ENCODE measurements at places on chromosomes 16 and 17. TPM values are rescaled to one million over a fixed set of nuclear protein-coding genes. Genes with fewer than 3 reads are reported as not detected.
A peak's percentile ranks its signal among the peaks of the same experiment; 100 is the strongest.

Gene ACSM2A
- 0.07 TPM for polyA plus RNA-seq

GRCh38 chr16:11136600-11136999 lies 119.4 kb downstream of the SOCS1 start:
- H3K4me3 ChIP-seq, result no peak overlapping the region
- no peak overlapping the region for H3K27ac ChIP-seq
- peaks cover 17% of the 10 kb centered on the region for H3K4me1 ChIP-seq
- no peaks in the 10 kb centered on the region for H3K36me3 ChIP-seq
- H3K27me3 ChIP-seq, result no peaks in the 10 kb centered on the region
- DNase-seq, result no peak

Gene CTRB1
- polyA plus RNA-seq, result 0.27 TPM

Gene ITGA2B
- 0.31 TPM for polyA plus RNA-seq

GRCh38 chr16:48284772-48285409 lies 37.6 kb upstream of the ABCC11 start:
- no peaks in the 10 kb centered on the region for H3K4me1 ChIP-seq
- H3K27ac ChIP-seq, result no peak overlapping the region
- DNase-seq, result peak; percentile 5
- H3K4me3 ChIP-seq, result no peak overlapping the region
- H3K36me3 ChIP-seq, result peaks cover 10% of the 10 kb centered on the region
- no peaks in the 10 kb centered on the region for H3K27me3 ChIP-seq

DNA sequence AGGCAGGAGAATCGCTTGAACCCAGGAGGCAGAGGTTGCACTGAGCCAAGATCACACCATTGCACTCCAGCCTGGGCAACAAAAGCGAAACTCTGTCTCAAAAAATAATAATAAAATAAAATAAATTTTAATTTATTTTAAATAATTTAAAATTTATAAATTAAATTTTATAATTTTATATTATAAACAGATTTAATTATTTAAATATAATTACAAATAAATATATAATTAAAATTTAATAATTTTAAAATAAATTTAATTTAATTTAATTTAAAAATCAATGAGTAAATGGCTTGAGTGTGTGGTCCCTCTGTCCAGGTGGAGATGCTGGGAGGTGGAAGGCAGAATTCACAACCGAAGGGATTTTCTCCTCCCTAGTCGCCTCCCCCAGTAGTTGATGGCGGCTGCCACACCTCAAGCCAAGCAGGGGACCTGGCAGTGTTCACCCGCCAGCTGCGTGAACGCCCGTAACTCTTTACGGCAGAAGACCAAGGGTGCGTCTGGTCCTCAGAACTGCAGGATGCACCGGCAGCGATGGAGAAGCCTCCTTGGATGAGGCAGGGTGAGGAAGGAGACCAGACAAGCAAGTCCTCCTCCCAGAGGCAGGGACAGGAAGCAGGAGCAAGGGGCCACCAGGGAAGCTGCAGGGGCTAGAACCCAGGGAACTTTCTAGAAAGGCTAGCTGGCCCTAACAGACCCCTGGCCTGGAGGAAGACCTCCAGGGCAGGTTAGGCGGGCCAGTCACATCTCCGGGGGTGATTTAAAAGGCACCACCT lies 22.9 kb upstream of the KRT17 start:
- H3K27ac ChIP-seq, result no peak overlapping the region
- H3K36me3 ChIP-seq, result no peaks in the 10 kb centered on the region
- H3K4me1 ChIP-seq, result peaks cover 7% of the 10 kb centered on the region
- H3K4me3 ChIP-seq, result no peak overlapping the region

GRCh38 chr17:2547176-2547575 lies 35.5 kb upstream of the METTL16 start:
- peak; percentile 30 for DNase-seq
- H3K27ac ChIP-seq, result peak overlapping the region; percentile 21
- no peaks in the 10 kb centered on the region for H3K27me3 ChIP-seq
- no peak overlapping the region for H3K4me3 ChIP-seq

Gene PDILT
- 0.19 TPM for polyA plus RNA-seq

DNA sequence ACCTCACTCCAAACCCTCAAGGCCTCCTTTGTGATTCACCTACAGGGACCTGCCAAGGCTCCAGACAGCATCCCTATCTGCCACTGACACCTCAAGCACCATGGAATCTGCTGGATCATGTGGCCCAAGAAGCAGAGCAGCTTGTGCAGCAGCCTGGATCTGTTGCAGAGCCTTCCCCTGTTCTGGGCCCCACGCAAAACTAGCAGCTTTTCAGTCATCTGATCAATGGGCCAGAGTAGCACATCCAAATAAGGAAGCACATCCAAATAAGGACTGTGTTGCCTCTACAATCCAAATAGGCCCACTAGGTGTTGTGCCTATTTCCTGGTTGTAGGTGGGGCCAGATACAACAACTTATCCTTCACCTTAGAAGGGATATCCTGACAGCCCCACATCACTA lies 97.1 kb upstream of the GNAO1 start:
- H3K27ac ChIP-seq, result no peak overlapping the region
- no peak overlapping the region for H3K4me3 ChIP-seq
- H3K27me3 ChIP-seq, result no peaks in the 10 kb centered on the region
- H3K4me1 ChIP-seq, result no peaks in the 10 kb centered on the region

DNA sequence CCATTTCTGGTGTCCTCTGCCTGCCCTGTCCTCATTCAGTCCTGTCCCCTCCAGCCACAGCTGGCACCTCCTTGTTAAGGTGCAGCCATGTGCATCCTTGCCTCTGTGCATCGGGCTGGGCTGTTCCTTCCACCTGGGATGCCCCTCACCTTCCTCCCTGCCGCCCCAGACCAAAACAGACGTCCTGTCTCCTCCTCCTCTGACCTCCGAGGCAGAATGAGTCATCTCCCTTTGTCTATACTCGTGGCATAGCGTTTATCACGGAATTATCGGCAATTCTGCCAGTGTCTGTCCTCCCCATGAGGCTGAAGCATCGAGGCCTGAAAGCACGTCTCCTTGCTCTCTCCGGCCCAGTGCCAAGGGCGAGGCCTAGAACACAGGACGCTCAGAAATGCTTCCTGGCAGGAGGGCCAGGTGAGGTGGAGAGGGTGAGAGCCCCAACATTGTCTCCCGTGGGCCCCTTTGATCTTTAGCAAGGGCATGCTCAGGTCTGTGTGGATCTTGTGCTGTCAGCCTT lies 4.6 kb downstream of the RAI1 start:
- H3K27me3 ChIP-seq, result no peaks in the 10 kb centered on the region
- H3K4me3 ChIP-seq, result no peak overlapping the region
- DNase-seq, result no peak
- H3K27ac ChIP-seq, result peak overlapping the region; percentile 88
- no peaks in the 10 kb centered on the region for H3K36me3 ChIP-seq

GRCh38 chr17:62995377-62995885 lies 29.4 kb downstream of the TANC2 start:
- no peaks in the 10 kb centered on the region for H3K36me3 ChIP-seq
- no peak overlapping the region for H3K4me3 ChIP-seq
- no peaks in the 10 kb centered on the region for H3K27me3 ChIP-seq
- H3K4me1 ChIP-seq, result no peaks in the 10 kb centered on the region
- peak; percentile 36 for DNase-seq
- H3K27ac ChIP-seq, result no peak overlapping the region

Gene CES1
- 7.8 TPM for polyA plus RNA-seq

GRCh38 chr17:64683796-64684195 lies 21.7 kb upstream of the SMURF2 start:
- H3K36me3 ChIP-seq, result no peaks in the 10 kb centered on the region
- H3K4me3 ChIP-seq, result no peak overlapping the region
- H3K27me3 ChIP-seq, result no peaks in the 10 kb centered on the region
- H3K27ac ChIP-seq, result no peak overlapping the region

DNA sequence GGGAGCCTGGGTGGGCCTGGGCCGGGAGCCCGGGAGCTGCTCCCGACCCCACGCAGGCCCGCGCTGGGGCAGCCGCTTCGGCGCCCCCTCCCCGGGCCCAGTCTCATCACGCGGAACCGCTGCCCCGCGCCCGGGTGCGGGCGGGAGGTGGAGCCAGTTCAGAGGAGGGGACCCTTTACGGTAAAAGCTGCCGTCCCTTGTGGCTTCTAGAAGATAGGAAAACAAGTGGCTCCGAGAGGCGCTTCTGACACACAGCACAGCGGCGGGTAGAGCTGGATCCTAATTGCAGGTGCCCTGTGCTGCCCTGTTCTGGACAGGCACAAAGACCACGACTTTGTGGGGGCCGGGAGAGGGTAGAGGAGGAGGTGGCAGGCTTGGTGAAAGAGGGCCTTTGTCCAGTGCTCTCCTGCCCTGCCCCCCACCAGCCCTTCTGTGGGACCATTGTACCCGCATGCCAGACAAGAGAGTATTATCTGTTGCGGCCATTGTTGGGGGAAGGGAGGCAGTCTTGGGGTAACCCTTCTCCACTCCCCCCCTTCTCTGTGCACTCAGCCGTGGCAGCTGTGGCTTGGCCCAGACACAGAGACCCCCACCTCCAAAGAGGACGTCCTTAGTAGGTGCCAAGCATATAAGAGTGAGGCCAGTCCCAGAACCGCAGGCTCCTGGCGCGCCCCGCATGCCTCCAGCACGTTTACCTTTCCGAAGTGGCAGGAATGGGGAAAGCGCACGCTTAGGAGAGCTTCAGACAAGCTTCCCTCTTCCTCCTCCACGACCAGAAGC lies 736 bp downstream of the CNP start:
- H3K36me3 ChIP-seq, result peaks cover 39% of the 10 kb centered on the region
- no peak for DNase-seq
- peak overlapping the region; percentile 86 for H3K4me3 ChIP-seq
- no peaks in the 10 kb centered on the region for H3K27me3 ChIP-seq

GRCh38 chr17:56890390-56890789 lies 23.5 kb downstream of the TRIM25 start:
- H3K36me3 ChIP-seq, result peaks cover 75% of the 10 kb centered on the region
- H3K4me3 ChIP-seq, result no peak overlapping the region
- no peak overlapping the region for H3K27ac ChIP-seq
- no peak for DNase-seq

DNA sequence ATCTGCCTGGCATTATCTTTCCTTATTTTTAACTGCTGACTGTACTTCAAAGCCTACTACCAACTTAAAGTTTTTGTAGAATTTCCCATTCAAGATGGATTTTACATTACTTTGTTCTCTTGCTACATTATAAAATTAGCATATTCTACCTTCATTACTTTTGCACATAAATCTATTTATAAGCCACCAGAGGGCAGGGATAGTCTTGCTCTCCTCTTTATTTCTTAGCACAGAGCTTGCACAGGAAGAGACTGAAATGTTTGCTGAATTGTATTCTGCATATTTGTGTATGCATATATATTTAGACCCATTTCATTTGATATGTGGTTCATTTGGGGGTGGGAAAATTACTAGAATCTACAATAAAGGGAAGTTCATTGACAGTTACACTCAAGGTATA lies 108.0 kb downstream of the SKAP1 start:
- peaks cover 6% of the 10 kb centered on the region for H3K27me3 ChIP-seq
- no peak for DNase-seq
- H3K4me1 ChIP-seq, result no peaks in the 10 kb centered on the region
- H3K27ac ChIP-seq, result no peak overlapping the region

DNA sequence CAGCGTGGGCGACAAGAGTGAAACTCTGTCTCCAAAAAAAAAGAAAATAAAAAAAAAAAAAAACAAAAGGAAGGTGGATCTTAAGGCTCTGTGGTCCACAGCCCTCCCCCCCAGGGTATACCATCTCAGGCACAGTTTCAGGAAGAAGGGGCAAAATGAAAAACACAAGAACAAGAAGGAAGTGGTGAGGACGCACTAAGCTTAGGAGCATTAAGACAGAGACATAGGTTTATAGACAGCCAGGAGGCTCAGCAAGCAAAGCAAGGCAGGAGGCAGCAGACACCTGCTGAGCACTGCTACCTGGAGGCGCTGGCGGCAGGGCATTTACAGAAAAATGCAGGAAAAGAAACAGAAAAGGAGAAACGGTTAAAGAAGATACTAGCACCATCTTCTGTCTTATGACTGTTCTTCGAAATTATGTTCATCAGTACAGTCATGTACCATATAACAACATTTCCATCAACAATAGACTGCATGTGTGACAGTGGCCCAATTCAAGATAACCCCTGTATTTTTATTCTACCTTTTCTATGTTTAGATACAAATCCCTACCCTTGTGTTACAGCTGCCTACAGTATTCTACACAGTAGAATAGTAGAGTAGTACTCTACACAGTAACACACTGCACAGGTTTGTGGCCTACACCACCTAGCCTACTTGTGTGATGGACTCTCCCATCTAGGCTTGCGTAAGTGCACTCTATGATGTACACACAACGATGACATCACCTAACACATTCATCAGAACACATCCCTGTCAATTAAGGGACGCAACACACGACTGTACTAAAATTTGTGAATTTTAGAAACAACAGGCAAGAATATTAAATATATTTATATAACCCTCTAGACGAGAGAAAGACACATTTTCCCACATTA lies 62.5 kb downstream of the XPO6 start:
- peaks cover 26% of the 10 kb centered on the region for H3K36me3 ChIP-seq
- no peaks in the 10 kb centered on the region for H3K4me1 ChIP-seq
- H3K27me3 ChIP-seq, result no peaks in the 10 kb centered on the region

All from small intestine (tissue), 16 donors.